ENCODE measurements at places on chromosomes 3 and 15.

GRCh38 chr3:128709506-128710210, 16.3 kb upstream of the RAB7A start:
- no peak for DNase-seq

- no peak for DNase-seq
Observed at GRCh38 chr3:122998206-122998605, 29.4 kb downstream of the SEMA5B start.

DNA sequence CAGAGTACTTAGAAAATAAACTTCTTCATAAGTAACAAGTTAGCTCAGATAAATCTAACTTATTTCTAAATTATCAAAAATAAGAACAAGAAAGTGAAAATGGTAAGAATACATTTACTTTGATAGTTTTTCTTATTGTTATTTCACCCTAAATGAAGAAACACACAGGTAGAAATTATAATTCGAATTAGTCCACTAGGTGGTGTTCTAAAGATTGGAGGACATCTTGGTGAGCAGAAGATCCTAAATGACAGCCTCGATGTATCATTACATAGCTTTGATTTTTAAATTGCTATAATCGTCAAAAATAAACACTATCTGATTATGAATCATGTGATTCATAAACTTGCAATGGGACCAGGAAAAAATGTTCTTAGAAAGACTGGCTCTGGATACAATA, 280.8 kb upstream of the UBE2E2 start:
- no peak for DNase-seq

- DNase-seq, result peak; percentile 30
Observed at GRCh38 chr3:187130346-187131066, 8.8 kb downstream of the RPL39L start.
